Activated CD4-positive, alpha-beta T cell treated with anti-CD3 and anti-CD28 coated beads for 24 hours (primary cell): ENCODE measurements at places on chromosomes 11 and 22.

DNA sequence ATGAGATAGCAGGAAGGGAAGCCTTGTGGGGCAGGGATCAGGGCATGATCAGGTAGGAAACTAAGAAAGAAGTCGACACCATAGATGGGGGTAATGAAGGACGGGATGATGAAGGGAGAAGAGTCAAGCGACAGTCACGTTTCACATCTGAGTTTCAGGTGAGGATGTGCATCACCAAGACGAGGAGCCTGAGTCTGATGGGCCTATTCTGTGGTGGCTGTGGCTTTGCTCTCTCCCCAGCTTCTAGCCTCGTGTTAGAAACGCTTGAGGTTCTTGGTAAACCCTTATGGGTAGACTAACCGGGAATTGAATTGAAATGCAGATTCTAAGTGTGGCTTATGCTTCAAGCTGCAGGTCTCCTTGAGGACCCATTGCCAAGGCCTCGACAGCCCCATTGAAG lies 45.6 kb upstream of the LMO1 start:
- DNase-seq, result no peak

- DNase-seq, result no peak
These were observed 90.5 kb upstream of the POU2AF2 start for GRCh38 chr11:111155021-111155420.

DNA sequence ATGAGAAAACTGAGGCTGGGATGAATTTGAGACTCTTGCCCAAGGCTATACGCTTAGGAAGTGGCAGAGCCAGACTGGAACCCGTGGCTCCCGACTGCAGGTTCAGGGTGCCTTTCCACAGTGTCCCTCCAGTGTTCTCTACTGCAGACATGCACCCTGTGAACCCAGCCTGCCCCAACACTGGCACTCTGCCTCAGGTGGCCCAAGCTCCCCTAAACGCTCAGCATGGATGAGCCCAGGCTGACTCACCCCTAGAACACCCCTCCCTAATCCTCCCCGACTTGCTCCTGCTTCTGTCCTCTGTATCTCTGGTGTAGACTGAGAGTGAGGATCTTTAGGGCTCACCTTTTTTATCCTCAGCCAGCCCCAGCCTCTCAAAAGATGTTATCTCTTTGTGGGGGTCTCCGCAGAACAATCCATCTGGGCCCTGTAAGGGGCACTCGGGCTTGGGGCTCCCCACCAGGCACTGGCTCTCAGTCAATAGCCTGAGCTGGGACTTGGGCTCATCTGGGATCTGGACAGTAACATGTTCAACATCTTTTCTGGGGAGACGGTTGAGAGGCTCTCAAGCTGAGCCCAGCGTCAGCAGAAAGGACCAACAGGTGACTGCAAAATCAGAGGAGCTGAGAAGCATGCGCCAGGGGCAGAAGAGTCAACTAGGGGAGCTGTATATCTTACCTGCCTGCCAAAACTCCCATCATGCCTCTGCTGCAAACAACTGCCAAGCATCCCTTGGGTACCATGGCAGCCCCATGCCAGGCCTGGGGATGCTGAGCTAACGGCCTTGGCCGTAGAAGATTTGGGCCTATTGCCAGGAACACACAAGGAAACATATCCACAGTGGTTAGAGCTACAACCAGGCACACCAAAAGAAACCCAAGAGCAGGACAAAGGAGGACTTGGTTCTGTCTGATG lies 176.2 kb downstream of the BUD13 start:
- no peak for DNase-seq

DNA sequence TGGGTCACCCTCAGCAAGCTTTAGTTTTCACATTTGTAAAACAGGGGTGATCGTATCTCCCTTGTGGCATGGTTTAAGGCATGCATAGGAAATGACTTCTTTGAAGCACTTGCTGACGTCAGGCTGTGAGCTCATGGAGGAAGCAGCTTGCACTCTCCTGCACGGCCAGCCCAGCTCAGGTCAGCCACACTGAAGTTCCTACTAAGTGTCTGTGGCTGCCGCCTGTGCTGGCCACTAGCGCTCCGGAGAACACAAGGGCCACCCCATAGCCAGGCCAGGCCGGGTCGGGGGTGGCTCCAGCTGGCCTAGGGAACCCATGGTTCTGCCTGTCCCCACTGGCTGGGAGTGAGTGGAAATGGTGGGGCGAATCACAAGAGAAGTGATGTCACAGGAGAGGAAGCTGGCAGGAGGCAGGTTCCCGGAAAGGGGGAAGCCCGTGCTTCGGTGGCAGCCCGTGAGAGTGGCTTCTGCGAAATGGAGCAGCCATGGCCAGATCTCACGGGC lies 28.2 kb downstream of the KCTD17 start:
- peak; percentile 47 for DNase-seq

- DNase-seq, result no peak
These were observed 938 bp downstream of the LAYN start for GRCh38 chr11:111541254-111542061.
